ENCODE measurements at places on chromosomes 6 and 20.
A peak's percentile ranks its signal among the peaks of the same experiment; 100 is the strongest.

DNA sequence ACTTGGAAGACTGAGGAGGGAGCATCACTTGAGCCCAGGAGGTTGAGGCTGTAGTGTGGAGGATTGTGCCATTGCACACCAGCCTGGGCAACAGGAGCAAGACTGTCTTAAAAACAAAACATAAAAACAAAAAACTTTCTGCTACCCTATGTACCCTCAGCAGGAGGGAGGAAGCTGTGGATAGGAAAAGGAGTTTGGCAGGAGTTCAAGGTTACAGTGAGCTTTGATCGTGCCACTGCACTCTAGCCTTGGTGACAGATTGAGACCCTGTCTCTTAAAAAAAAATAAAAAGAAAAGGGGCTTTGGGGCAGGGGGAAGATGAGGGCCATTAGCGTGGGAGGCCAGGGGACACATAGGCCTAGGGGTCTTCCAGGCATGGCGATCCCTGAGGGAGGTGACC is 135.7 kb downstream of the DHX35 start:
- no peak for DNase-seq

GRCh38 chr20:36273414-36274180 is 32.5 kb upstream of the DLGAP4 start:
- DNase-seq = no peak

DNA sequence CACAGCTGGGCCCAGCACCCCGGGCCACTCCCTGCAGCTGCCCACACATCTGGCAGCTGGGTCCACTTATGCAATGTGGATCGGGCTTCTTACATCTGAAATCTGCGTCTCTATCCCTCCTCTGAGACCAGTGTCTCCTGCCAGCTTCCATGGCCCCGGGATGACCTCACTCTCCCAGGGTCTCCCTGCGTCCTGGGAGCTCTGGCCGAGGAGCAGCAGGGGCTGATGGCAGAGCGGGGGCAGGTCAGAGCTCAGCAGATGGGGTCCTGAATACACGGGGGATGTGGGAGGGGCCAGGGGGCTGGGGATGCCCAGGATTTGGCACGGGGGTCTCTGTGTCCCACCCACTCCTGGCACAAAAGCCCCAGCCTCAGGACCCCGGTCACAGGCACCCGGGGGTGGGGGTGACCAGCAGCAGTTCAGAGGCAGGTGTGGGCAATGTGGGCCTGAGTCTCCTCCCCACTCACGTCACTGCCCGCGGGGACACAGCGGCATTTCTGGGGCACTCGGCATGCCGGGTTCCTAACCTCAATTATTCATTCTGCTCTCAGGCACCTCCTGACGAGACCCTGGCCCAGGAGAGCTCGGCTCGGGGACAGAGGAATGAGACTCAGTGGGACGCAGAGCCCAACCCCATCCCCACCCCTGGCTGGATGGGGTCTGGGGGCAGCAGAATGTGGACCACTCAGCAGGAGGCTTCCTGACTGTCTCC is 16.4 kb downstream of the CHRNA4 start:
- no peak for DNase-seq

GRCh38 chr6:71387179-71387578 is 98.6 kb downstream of the OGFRL1 start:
- no peak for DNase-seq

DNA sequence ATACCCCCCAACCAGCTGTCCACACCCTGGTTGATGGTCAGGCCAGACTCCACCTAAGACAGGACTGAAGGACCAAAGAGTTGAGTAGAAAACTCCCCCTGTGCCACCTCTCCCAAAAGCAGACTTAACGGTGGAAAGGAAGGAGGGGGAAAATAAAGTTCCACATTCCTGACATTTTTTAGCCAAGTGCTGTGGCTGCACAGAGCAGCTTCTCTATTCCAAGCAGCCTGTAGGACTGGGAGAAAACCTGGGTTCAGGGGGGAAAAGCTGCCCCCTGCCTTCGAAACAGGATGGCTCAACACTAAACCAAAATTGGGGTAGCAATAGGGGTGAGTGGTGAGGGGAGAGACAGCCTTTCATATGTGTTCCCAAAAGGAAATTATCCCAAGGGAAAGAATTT is 3.6 kb downstream of the TRAM2 start:
- DNase-seq = no peak

GRCh38 chr6:11393713-11394627 is 143.6 kb upstream of the TMEM170B start:
- DNase-seq = no peak

DNA sequence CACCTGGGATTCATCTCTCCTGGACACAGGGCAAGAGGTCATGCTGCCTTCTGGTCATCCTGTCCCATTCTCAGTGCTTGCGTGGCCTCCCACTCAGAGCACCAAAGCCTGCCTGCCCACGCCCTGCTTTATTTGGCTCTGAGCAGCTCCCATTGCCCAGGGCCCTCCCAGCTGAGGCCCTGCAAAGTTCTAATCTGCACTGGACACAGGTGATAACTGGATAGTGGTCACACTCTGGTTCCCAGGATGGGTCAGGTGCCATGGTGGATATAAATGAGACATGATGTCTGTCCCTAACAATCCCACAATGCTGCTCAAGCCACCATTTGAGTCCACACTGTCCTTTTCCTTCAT is 39.5 kb downstream of the CPXM1 start:
- no peak for DNase-seq

- no peak for DNase-seq
These were observed 134.3 kb downstream of the ISM1 start for GRCh38 chr20:13355411-13355810.

DNA sequence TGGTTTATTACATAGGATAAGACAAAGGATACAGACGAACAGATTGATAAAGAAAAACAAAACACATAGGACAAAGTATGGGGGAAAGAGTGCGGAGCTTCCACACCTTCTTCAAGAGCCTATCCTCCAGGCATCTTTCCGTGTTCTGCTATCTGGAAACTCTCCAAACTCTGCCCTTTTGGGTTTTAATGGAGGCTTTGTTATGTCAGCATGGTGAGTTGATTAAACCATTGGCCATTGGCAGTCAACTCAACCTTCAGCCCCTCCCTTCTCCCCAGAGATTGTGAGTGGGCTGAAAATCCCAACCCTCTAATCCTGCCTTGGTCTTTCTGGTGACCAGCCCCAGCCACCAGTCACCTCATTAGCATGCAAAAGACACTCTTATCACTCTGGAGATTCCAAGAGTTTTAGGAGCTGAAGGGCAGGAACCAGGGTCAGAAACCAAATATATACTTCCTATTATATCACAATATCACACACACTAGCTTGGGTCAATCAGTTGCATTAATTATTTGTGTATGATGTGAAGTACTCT is 23.8 kb downstream of the HLA-DOB start:
- DNase-seq = no peak

DNA sequence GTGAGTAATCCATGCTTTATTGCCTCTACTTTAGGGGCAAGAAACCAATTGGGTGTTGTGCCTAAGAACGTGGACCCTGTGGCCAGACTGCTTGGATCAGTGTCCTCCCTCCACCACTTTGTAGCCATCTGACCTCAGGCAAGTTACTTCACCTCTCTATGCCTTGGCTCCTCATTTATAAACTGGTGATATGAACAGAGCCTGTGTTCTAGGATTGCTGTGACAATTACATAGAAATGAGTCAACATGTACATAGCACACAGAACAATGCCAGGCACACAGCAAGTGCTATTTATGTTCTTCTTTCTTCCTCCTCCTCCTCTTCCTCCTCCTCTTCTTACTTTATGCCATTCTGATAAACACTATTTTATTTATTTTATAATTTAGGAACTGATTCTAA is 339.4 kb downstream of the CD83 start:
- DNase-seq = no peak

- no peak for DNase-seq
These were observed 11.5 kb upstream of the MPC1 start for GRCh38 chr6:166394036-166394892.

DNA sequence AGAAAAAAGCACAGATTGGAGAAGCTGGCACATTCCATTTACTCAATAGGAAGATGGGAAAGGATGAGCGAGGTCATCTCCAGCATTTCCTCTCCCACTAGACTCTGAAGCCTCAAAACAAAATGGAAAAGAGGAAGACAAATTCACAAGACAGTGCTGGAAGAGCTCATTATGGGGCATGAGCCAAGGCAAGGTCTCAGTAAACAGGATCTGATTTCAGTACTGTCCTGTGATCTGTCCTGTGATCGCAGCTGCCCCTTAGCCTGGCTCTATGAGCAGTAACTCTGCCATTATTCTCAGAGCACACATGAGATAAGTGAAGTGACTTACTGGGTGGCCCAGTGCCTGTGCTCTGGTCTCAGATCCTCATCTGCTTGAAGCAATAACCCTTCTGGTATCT is 68.1 kb upstream of the SLC4A11 start:
- DNase-seq = no peak

DNA sequence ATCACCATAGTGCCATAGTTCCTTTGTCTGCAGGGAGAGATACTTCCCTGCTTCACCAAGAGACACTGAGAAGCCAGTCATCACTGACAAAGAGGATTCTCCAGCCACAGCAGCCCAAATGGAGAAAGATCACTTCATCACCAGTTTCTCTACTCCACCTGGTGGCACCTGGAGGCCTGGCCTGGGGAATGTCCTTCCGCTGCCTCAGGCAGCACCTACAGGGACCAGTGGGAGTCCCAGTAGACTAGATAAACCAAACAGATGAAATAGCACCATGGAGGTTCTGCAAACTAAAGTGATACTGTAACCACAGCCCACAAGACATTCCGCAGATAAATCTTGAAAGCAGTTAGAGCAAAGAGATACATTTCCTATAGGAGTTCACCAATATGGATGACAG is 266.5 kb downstream of the C6orf118 start:
- DNase-seq = no peak

- DNase-seq = no peak
These were observed 21.3 kb downstream of the FOXO3 start for GRCh38 chr6:108581932-108582475.

DNA sequence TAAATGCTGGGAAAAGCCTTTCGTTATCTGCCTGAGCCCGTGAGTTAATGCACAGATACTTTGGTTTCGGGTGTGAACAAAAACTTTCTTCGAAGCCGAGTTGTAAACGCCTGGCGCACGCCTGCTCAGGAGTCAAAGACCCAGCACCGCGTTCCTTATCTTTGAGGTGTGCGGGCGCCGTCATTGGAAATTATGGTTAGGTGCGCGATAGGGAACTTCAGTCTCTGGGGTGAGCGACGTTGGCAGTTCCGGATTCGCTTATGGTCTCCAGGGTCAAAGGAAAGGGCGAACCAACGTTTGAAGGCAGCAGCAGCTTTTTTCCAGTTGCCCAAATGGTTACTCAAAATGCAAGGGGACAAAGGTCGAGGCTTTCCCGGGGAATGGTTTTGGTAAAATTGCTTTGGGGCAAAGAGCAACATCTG is 853 bp downstream of the SLC22A3 start:
- DNase-seq = no peak

DNA sequence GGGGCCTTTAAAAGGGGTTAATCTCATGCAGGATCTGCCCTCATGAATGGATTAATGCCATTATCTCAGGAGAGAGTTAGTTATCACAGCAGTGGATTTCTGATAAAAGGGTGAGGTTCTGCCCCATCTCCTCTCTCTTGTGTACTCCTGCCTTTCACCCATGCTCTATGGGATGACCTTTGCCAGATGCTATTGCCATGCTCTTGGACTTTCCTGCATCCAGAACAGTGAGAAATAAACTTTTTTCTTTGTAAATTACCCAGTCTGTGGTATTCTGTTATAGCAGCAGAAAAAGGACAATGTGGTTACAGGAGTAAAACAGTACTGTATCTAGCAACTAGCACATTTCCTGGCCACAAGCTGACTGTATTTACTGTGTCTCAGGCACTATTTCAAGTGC is 58.0 kb upstream of the CCN2 start:
- DNase-seq = no peak

GRCh38 chr6:35602133-35602946 is 86.4 kb downstream of the FKBP5 start:
- peak; percentile 63 for DNase-seq

- DNase-seq = no peak
These were observed 178.4 kb upstream of the AGPAT4 start for GRCh38 chr6:161452241-161452640.

- DNase-seq = peak; percentile 2
These were observed 552.7 kb downstream of the NKAIN2 start for GRCh38 chr6:124356276-124356810.

- no peak for DNase-seq
These were observed 117.6 kb upstream of the EDN1 start for GRCh38 chr6:12172572-12172971.

GRCh38 chr6:151240036-151240685 is 394 bp downstream of the AKAP12 start:
- DNase-seq = no peak

DNA sequence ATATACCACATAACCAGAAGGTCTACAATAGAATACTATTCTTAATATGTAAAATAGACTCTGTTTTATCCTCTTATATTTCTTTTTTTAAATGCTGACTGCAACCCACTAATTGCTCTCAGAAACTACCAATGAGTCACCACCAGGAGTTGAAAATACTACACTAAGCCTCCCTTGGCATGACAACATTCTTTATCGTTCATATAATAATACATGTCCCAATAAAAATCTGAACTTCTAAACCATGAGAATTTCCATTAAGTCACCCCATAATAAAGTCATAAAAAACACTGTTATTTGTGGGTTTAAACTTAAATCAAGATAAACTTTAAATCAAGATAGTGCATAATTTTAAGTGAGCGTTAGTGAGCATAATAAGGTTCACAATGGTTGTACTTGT is 4.2 kb downstream of the HACE1 start:
- no peak for DNase-seq

- no peak for DNase-seq
These were observed 257.4 kb downstream of the MAFB start for GRCh38 chr20:40431611-40432010.

GRCh38 chr6:36949636-36950035 is 4.9 kb upstream of the PI16 start:
- no peak for DNase-seq

- no peak for DNase-seq
These were observed 68.5 kb downstream of the DNAH8 start for GRCh38 chr6:38783443-38784228.

GRCh38 chr6:107032051-107032450 is 4.1 kb downstream of the MTRES1 start:
- no peak for DNase-seq

GRCh38 chr6:83511901-83512681 is at the start of gene PRSS35:
PRSS35 (plus strand) TSS chr6:83512534; CDS start chr6:83523442, 10,908 bp downstream.
- DNase-seq = no peak

DNA sequence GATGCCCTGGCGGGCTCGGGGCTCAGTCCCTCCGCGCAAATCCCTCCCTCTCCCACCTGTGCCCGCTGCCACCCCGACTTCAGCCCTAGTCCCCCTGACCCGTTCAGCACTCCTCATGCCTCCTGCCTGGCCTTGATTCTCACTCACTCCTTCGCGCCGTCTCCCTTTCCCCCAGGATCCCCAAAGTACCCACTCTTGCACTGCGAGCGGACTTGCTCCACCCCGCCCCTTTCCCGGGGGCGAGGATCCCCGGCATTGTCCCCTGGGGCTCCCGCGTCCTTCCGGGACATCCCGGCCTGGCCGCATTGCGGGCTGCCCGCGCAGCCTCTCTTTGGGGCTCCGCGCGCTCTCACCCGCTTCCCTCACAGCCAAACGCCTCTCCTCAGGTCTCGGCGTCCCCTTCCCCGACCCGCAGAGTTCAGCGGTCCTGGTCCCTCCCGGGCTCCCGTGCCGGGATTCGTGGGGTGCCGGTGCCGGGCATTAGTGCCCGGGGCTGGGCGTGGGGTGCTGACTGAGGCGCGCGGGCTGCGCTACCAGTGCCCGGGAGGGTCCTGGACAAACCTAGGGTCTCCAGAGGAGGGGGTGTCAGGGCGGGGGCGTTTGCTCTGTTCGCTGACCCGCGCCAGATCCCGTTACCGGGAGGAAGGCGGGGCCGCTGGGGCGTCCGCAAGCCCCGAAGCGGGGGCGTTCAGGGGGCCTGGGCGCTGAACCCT is 45.5 kb upstream of the SUPT3H start:
- no peak for DNase-seq

GRCh38 chr6:71913444-71914234 is 27.3 kb downstream of the RIMS1 start:
- no peak for DNase-seq

All from pons (tissue), 1 donor.